ENCODE measurements at places on chromosomes 11 and 22. TPM values are rescaled to one million over a fixed set of nuclear protein-coding genes. Genes with fewer than 3 reads are reported as not detected.

- no peak for DNase-seq
Observed at GRCh38 chr11:12137938-12138731, 27.7 kb downstream of the MICAL2 start.

DNA sequence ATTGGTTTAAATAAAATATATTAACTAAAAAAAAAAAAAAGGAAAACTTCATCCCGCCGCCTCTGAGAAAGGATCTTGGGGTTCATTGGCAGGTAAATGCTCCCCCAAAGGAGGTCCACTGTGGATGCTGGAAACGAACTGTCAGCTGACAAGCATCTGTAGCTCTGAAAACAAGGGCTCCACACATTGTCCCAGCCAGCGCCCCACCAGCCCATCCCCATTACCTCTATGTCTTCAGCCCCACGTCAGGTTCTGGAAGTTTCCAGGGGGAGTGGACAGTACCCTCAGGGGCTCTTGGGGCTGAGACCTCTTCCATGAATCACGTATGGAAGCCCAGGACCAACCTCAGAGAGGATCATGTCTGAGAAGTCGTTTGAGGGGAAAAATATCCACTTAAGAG is 66.4 kb upstream of the WNT7B start:
- no peak for DNase-seq

DNA sequence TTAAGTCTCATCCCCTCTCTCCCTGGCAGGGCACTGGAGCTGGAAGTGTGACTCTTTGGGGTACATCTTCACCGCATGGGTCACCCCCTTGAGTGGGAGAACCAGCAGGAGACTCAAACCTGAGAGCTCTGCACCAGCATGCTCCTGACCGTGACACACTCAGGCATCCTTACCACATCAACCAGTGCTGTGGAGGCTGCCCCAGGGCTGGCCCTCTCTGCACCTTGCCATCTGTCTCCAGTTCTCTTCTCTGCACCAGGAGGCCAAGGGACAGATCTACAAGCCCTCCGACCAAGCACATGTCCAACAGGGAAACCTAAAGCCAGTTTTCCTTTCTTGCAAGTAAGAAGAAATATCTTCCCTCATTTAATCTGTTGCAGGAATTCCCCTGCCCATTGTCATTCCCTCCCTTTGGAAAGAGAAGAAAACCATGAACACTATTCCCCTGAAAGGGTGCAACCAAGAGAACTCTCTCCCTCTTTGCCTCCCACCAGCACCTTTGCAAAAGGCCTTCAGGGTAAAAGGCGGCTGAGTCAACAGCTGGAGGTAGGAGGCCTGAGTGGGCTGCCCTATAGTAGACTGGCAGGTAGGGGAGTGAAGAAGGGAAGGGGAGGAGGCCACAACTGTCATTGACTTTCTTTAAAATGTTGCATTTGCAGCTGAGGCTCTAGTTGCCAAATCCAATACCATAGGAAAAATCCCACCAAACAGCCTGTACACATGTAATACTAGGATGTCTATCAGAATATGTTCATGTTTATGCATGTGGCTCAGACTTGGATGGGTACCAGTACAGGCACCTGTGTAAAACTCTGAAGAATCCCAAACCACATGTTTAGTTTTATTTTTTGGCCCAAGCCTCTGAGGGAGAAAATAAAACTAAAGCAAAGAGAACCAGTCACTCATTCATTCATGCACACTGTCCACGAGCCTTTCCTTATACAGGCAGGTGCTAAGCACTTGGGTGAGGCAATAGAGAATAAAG is 117.0 kb downstream of the WT1 start:
- DNase-seq = no peak

DNA sequence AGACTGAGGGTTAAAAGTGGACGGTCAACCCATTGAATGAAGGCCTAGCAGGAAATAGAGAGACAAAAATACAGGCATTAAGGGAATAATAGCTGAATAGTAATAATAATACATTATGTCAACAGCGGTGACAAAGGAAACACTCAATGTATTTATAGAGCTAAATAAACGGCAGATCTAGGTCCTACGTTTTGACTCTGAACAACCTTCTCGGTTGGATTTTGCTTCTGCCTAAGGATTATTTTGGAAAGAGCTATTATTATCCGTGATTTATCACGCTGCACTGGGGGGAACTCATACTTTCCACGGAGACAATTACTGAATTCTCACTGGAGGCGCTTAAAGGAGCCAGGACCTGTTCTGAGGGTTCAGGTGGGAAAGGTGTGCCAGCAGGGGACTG is 118.2 kb upstream of the KIRREL3 start:
- no peak for DNase-seq

- no peak for DNase-seq
Observed at GRCh38 chr11:111059726-111060125, 185.8 kb upstream of the POU2AF2 start.

GRCh38 chr11:128190312-128190711 is 397.0 kb downstream of the ETS1 start:
- no peak for DNase-seq

- no peak for DNase-seq
Observed at GRCh38 chr22:43520632-43521039, 108.8 kb downstream of the MPPED1 start.

DNA sequence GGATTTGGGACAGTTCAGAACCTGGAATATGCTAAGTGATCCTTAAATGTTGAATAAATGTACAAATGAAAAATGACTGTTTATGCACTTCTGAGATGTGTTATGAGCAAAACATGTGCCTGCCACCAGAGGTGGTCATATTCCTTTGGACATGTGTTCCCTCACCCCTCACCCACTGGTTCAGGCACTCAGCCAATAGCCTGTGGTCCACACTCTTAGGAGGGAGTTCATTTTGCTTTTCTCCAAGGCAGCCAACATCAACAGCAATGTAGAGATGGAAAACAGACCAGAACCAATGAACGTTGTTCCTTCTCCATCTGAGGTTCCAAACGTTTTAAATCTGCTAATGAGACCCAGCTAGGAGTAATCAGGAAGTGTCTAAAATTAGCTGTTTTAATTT is 44.0 kb downstream of the RPUSD4 start:
- no peak for DNase-seq

GRCh38 chr11:120293038-120293800 is 31.9 kb upstream of the TLCD5 start:
- peak; percentile 19 for DNase-seq

DNA sequence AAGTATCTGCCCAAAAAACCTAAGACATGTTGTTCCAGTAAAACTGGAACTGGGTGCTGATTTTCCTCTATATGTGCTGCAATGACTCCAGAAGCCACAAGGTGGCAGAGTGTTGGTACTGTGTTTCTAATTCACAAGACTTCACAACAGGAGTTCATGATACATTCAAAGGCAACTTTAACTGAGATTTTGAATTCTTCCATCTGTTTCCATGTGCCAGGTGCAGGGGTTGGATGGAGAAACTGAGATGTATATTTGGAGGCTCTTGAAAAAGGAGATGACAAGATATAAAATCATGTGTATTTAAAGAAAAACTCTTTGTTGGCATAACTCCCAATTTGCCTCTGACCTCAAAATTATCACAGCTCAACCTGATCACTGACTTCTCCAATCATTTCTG is 1098.6 kb upstream of the CCDC90B start:
- DNase-seq = no peak

DNA sequence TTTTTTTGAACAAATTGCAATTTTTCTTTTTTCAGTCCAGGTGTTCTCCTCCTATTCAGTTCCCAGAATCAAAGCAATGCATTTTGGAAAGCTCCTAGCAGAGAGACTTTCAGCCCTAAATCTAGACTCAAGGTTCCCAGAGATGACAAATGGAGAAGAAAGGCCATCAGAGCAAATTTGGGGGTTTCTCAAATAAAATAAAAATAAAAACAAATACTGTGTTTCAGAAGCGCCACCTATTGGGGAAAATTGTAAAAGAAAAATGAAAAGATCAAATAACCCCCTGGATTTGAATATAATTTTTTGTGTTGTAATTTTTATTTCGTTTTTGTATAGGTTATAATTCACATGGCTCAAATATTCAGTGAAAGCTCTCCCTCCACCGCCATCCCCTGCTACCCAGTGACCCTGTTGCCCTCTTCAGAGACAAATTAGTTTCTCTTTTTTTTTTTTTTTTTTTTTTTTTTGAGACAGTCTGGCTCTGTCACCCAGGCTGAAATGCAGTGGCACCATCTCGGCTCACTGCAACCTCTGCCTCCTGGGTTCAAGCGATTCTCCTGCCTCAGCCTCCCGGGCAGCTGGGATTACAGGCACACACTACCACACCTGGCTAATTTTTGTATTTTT is 6.2 kb upstream of the UBE4A start:
- no peak for DNase-seq

DNA sequence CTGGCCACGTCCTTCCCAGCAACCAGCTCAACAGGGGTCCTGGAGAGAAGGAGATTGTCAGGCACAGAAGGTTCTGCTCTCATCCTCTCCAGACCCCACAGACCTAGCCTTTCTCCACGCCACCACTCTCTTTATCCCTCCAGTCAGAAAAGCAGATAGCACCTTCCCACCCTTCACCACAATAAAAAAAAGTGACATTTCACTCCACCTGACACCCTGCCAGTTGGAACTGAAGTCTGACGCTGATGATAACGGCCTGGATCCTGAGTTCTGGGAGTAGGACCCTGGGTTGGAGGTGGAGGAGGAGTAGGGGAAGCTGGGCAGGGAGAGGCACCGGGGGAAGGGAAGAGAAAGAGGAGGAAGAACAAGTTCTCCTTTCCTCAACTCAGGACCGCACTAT is 127.5 kb upstream of the ANO1 start:
- no peak for DNase-seq

DNA sequence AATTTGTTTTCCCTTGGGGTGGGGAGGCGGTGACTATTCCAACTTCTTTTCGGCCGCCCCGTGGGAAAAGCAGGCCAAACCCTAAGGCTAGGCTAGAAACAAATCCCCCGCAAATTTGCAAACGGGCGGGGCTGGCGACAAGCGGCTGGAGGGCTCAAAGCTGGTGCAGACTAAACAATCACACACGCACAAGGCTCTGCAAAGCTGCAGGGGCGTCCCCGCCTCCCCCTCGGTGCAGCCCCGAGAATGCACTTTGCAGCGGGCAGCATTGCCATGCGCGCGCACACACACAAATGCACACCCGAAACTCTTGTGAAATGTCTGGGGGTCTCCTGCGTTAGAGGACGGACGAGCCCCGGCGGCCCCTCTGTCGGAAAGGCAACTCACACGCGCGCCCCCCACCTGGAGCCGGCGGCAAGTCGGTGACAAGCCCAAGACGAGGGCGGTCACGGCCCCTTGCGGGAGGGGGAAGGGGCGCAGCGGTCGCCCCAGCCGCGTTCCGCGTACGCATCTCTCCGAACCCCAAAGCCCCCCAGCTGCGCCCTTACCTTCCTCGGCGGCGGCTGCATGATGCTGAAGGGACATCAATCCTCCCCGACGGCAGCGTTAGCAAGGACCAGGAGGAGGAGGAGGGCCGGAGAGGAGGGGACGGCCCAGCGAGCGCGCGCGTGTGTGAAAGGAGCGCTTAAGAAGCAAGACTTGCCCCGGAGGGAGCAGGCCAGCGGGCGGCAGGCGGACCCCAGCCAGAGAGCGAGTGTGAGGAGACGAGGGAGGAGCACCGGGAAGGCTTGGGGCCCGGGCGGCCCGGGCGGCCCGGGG is 600 bp downstream of the FCHSD2 start:
- peak; percentile 88 for DNase-seq

DNA sequence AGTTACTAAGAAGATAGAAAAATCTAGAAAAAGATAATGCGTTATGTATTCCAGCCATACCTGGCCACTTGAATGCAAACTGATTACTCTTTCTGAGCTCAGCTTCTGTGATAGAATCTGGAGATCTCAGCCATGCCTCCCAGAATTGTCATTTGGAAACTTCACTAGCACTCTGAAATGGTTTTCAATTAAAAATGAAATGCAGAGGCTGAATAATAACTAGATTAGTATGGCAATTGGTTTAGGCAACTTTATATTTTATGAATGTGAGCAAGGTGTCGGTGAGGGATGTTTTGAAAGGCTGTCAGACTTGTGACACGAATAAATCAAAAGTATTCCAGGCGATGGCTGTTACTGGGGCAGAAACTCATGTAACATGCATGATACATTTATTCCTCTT is 128.8 kb upstream of the SORL1-AS1 start:
- DNase-seq = no peak

- DNase-seq = no peak
Observed at GRCh38 chr11:131677828-131678470, 307.5 kb downstream of the NTM start.

The YPEL4 gene
- 0.59 TPM for total RNA-seq

The RAB39A gene
- 0.54 TPM for total RNA-seq

The FIBIN gene
- total RNA-seq = 15.4 TPM

The ISX gene
- total RNA-seq = not detected

The B4GALNT4 gene
- 0.24 TPM for total RNA-seq

The SERHL2 gene
- total RNA-seq = 1.9 TPM

The CHRM1 gene
- not detected for total RNA-seq

The MUC15 gene
- not detected for total RNA-seq

The DAGLA gene
- total RNA-seq = 3.3 TPM

The TMA7B gene
- total RNA-seq = not detected

The ANKK1 gene
- 0.16 TPM for total RNA-seq

The DDI1 gene
- not detected for total RNA-seq

The BARX2 gene
- not detected for total RNA-seq

The LRRN4CL gene
- total RNA-seq = 2.9 TPM

All from cardiac septum (tissue), 1 donor.